ENCODE measurements at places on chromosomes 3 and 15. TPM values are rescaled to one million over a fixed set of nuclear protein-coding genes. Genes with fewer than 3 reads are reported as not detected.

DNA sequence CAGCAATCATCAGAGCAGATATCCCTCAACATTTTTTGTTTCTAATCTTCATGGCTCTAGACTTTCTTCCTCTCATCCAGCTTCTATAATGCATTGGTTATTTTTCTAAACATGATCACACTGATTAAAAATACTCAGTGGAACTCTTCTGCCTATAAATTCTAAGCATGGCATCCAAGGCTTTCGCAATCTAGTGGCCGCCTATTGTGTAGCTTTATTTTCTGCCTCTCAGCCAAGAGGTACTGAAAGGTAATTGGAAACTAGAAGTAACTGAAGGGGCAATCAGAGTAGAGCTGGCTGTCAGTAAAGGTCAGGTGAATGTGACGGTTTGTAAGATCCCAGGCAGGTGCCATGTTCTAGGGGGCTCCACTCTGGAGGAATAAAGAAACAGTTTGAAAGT is 33.4 kb downstream of the OXSM start:
- no peak for DNase-seq

Gene LIPC
- total RNA-seq: 0.32 TPM

Gene ZNF80
- total RNA-seq: not detected

GRCh38 chr15:92596623-92597022 is 59.0 kb downstream of the FAM174B start:
- no peak for DNase-seq

DNA sequence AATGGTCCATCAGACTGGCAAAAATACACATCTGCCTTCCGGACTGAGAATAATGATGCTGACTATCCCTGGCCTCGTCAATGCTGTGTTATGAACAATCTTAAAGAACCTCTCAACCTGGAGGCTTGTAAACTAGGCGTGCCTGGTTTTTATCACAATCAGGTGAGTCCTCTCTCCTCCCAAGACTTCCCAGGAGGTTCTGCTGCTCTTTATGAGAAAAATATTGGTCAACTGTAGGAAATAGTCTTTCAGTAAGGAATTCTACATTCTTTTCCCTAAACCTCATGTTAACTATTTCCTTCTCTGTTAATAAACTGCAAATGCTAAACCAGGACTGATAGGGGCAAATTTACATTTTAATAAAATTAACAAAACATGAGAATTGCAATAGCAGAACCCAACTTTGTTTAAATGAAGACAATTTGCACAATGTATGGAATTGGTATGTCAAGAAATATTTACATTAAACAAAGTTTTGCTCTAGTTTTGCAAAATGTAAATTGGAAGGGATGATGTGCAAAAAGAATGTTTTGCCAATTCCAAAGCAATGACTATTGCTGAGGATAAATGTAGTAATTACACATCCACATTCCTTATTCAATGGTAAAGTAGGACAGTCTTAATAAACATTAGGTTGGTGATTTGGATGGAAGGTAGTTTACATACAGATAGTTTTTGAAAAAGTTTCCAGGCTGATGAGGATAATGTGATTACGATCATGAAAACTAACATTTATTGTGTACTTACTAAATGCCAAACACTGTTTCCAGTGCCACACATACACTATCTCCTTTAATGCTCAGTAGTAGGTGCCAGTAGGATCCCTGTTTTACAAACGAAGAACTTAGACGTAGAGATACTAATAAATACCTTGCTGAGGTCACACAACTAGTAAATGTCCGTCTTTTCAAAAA is 21.1 kb downstream of the UPK1B start:
- no peak for DNase-seq

Gene LRRC31
- total RNA-seq: not detected

GRCh38 chr3:132598181-132598580 is 1.1 kb downstream of the ACKR4 start:
- no peak for DNase-seq

Gene GABRG3
- not detected for total RNA-seq

DNA sequence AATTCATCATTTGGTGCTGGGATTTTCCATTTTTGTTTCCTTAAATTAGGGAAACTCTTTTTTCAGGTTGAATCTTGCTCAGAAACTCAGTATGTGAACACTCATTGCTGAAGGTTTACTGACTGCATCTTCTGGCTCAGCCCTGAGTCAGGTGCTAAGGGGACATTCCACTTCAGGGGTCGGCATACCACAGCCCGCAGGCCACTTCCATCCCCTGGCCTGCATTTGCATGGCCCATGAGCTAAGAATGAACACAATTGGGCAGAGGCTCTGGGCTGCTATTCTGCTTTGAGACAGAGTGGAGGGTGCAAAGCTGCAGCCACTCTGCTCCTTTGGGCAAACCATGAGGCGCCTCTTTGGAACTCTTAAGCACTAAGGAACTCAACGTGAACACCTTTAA is 165.0 kb downstream of the FEZF2 start:
- DNase-seq: no peak

DNA sequence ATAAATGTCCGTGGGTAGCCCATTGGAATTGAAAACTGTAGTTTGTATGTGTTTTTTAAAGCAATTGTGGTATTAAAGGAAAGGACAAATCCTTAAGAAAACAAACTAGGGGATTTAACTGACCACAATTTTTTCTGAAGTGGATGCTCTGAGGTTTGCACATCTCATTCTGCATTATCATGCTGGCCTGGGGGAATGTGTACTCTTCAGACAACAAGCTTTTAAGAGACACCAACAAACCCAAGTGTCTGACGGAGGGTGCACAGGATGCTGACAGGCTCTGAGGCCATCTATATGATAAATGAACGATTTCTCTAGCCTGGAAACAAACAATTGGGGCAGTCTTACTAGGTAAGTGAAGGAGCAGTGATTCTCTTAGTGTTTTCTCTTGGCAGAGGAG is 9.1 kb downstream of the LINS1 start:
- DNase-seq: no peak

Gene SEC22C
- 24.3 TPM for total RNA-seq

Gene SACM1L
- 23.6 TPM for total RNA-seq

DNA sequence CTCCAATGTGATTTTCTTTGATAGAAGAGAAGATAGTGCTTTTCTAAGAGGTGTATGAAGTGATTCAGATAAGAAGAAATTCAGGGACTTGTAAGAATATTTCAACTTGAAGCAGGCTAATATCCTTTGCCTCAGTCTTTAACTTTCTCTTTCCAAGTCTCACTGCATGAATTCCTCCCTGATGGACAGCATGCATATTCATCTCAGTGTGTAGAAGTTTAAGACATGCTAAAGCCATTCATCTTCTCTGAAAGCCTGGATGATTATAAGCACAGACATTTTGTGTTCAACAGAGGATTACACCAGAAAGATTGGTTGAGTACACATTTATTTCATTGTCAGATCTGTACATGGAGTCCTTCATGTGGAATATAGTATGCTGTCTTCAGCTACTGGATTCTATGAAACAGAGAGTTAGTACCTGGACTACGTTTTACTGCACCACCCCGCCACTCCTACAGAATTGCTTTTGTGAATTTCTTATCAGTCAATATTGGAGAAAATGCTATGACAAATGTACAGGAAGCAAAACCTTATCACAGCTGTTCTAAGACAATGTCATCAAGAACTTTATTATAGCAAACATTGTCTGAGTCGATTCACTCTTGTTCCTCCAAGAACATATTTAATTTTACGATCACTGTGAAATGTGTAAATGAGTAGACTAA is 1346.1 kb downstream of the OTOL1 start:
- no peak for DNase-seq

DNA sequence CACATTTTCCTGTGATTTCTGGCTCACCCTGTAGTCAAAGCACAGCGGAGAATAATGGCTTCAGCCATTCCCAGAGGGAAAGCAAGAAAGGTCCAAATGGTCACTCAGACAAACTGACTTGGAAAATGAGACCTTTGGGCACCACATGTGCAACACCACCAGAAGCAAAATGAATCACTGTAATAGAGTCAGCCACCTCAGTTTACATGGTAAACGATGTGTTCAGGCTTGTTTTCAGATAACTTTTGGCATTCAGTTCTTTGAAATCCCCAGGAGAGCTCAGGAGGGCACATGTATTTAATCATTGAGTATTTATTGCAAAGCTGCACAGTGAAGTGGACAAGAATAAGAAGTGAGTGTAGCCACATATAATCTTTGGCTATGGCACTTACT is 38.4 kb upstream of the ALCAM start:
- no peak for DNase-seq

DNA sequence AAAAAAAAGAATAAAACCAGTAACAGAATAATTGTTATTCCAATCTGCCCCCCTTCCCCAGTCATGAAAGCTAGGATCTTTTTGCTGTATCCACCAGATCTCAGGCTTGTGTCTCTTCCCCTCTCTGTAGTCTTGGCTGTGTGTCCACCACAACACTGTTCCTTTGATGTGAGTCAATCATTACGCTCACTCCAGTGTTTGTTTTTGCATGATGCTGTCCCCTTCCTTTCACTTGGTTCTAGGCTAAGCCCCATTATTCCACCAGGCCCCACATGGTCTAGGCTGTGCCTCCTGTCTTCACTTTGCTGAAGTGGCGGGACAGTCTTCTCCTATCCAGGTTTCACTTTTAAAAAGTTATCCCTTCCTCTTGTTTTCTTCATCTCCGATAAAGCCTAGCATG is 13.6 kb downstream of the ACKR2 start:
- DNase-seq: no peak

- DNase-seq: no peak
These were observed 146.6 kb upstream of the P2RY1 start for GRCh38 chr3:152688313-152688712.

- DNase-seq: no peak
These were observed 216.3 kb upstream of the MLF1 start for GRCh38 chr3:158354713-158355112.

DNA sequence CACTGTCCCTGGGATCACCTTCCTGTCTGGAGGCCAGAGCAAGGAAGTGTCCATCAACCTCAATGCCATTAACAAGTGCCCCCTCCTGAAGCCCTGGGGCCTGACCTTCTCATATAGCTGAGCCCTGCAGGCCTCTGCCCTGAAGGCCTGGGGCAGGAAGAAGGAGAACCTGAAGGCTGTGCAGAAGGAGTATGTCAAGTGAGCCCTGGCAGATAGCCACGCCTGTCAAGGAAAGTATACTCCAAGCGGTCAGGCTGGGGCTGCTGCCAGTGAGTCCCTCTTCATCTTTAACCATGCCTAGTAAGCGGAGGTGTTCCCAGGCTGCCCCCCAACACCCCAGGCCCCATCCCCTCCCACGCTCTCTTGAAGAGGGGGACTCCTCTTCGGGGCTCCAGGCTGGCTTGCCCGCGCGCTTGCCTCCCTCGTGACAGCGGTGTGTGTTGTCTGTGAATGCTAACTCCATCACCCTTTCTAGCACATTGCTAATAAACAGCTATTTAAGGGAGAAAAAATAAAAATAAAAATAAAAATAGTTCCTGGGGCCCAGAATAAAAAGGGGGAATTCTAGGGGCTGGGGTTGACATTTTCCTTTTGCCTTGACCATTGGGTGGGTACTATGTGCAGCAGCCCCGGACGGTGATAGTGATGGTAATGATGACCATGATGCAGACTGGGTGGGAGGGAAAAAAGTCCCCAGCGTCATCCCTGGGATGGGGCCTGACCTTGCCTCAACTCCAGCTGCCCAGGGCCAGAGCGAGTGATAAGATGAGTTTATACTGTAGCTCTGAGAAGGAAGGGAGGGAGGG is 3.3 kb upstream of the ALAS1 start:
- peak; percentile 79 for DNase-seq

DNA sequence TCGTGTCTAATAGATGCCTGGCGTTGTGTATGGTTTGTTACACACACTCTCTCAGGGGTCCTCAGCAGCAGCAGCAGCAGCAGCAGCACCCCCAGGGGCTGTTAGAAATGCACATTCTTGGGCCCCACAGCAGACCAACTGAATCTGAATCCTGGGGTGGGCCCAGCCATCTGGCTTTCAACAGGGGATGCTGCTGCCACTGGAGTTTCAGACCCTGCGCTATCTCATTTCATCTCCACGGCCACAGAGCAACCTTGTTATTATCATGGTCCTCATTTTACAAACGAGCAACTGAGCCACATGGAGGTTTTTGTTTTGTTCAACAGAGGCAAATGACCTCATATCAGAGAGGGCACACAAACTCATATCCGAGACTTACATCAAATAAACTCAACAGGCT is 47.7 kb downstream of the MGLL start:
- no peak for DNase-seq

GRCh38 chr3:58143417-58144055 is 67.2 kb downstream of the DNASE1L3 start:
- DNase-seq: no peak

DNA sequence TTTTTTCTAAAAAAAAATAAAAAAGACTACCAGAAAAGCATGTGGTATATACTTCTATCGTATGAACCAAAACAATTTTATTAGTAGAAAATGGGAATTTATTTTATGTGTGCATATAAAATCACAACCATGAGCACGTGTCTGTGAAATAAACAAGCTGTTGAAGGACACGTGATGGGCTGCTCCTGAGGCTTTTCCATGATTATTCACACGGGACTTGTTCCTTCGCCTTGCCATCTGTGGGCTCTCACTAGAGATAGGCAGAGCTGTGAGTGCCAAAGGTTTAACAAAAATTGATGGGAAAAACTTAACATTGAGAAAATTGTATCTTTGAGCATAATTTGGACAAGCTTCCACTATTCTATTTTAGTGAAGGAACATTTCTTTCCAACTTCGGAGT is 12.4 kb upstream of the ETV5 start:
- DNase-seq: no peak

GRCh38 chr3:85539232-85539631 is 580.4 kb downstream of the CADM2 start:
- no peak for DNase-seq

- DNase-seq: peak; percentile 67
These were observed 213.4 kb downstream of the ZBBX start for GRCh38 chr3:167166594-167167253.

- DNase-seq: no peak
These were observed 19.6 kb downstream of the CCR8 start for GRCh38 chr3:39349080-39349479.
